ENCODE measurements at places on chromosomes 6 and 20.

DNA sequence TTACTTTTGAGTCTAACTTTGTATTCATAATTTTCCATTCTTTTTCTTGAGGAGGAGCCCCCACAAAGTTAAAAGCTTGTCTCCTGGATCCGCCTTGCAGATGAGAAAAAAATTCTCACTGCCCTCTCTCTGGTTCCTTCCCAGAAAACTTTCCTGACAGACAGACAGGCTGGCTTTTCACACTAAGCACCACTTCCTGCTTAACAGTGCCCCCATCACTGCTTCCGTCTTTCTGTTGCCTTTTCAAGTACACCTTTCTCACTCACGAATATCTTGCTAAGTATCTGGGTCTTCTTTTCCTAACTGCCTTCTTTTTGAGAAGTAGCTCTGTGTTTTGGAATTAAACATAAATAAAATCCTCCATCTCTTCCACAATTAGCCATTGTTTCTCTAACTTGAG lies 19.8 kb upstream of the LMBRD1 start:
- DNase-seq: no peak

- no peak for DNase-seq
These were observed 85.4 kb upstream of the PRSS16 start for GRCh38 chr6:27161946-27162603.

DNA sequence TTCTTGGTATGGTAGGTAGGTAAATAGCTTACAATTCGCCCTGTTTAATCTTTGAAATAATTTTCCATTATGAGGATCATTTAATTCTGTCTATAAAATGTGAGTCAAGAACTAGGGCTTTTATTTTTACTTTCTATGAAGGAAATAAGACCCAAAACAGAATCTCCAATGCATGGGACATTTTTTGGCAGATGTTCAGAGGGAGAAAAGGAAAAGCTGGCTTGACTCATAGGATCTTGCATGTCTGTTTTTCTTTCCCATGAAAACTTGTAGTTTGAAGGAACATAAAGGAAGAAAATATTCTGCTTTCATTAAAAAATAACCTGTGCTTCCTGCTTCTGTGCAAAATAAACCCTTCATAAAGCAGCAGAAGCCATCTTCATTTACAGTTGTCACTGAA lies 143.1 kb upstream of the INSM1 start:
- DNase-seq: no peak

GRCh38 chr6:134233180-134233955 lies 84.5 kb downstream of the SGK1 start:
- no peak for DNase-seq

DNA sequence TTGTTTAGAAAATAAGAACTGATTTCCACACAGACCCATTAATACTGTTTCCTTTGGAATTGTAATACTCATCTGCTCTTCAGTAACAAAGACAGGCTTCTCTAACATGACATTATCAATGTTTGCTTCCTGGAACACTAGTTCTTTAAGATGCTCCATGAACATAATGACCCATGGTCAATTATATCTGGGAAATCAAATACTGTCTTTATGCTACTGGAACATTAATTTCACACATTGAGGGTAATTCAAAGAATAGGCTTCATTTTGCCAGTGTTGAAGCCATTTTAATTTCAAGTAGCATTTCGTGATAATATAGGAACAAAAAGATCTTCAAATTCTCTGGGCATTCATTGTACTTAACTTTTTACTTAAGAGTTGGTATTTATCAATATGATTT lies 80.9 kb downstream of the OPN5 start:
- DNase-seq: no peak

- no peak for DNase-seq
These were observed 291.2 kb upstream of the HS3ST5 start for GRCh38 chr6:114634016-114634415.

DNA sequence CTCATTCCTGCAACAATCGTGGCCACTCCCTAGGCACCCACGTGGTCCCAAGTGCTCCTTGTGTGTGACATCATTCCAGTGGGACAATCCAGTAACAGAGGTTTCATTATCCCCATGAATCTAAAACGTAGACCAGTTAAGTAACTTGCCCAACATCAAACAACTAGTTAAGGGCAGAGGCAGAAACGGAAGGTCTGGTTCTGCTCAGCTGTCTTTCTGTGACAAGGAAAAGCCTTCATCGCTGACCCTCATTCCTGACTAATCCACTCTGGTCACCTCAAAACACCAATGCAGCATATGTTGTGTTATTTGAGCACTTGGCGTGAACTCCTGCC lies 261.4 kb upstream of the JARID2 start:
- peak; percentile 53 for DNase-seq

- DNase-seq: no peak
These were observed 9.8 kb upstream of the PNISR start for GRCh38 chr6:99434702-99435530.

GRCh38 chr6:125688138-125688537 lies 61.3 kb upstream of the HEY2 start:
- no peak for DNase-seq

GRCh38 chr6:144353871-144354314 lies 68.8 kb downstream of the UTRN start:
- DNase-seq: no peak

GRCh38 chr6:135088281-135088680 lies 33.7 kb upstream of the HBS1L start:
- DNase-seq: no peak

GRCh38 chr6:170284126-170284773 lies 6.6 kb downstream of the DLL1 start:
- no peak for DNase-seq

DNA sequence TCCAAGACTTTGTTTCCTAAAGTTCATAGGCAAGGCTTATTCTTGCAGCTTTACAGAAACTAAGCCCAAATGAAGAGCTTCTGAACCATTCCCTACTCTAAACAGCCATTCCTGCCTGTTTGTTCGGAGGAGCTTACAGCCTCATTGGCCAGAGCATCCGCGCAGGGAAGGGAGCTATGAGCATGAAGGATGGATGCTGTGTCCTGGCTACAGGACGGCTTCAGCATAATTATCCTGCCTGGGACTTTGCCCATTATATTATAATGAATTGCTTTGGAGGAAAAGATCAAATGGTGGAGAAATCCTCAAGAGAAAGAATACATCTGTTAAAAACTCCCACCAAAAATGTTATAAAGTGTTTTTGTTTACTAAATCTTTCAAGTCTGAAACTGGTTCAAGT lies 378.2 kb upstream of the BTBD3 start:
- no peak for DNase-seq

Data from mucosa of gallbladder (tissue), 1 donor.